ENCODE measurements at places on chromosomes 2 and 18. TPM values are rescaled to one million over a fixed set of nuclear protein-coding genes. Genes with fewer than 3 reads are reported as not detected.

Gene CAMKMT
- polyA plus RNA-seq: 16.8 TPM

Gene REEP1
- 123 TPM for polyA plus RNA-seq

Gene SLC19A3
- 6.1 TPM for polyA plus RNA-seq

Gene PLA2R1
- polyA plus RNA-seq: 14.0 TPM

Gene EMILIN1
- polyA plus RNA-seq: 11.4 TPM

Gene FER1L5
- polyA plus RNA-seq: 0.57 TPM

Gene NDUFAF7
- polyA plus RNA-seq: 36.5 TPM

Gene TLX2
- 0.11 TPM for polyA plus RNA-seq

Gene SPEG
- polyA plus RNA-seq: 84.2 TPM

Gene KYNU
- 0.39 TPM for polyA plus RNA-seq

Gene TYMS
- 62.8 TPM for polyA plus RNA-seq

Gene ZNF396
- polyA plus RNA-seq: 5.3 TPM

Gene LINC00305
- not detected for polyA plus RNA-seq

Gene TRAK2
- 30.8 TPM for polyA plus RNA-seq

Gene C2orf72
- 67.4 TPM for polyA plus RNA-seq

Gene CPSF3
- 35.0 TPM for polyA plus RNA-seq

Gene ACKR3
- polyA plus RNA-seq: 14.9 TPM

Gene CPS1
- 3.2 TPM for polyA plus RNA-seq
